Mesendoderm (in vitro differentiated cells): ENCODE measurements at places on chromosomes 12 and 14.

GRCh38 chr14:24232645-24233537 is at the start of gene GMPR2:
TSS of gene GMPR2 (plus strand) at chr14:24232929. CDS start at chr14:24233254, 325 bp downstream.
- no peak for DNase-seq

DNA sequence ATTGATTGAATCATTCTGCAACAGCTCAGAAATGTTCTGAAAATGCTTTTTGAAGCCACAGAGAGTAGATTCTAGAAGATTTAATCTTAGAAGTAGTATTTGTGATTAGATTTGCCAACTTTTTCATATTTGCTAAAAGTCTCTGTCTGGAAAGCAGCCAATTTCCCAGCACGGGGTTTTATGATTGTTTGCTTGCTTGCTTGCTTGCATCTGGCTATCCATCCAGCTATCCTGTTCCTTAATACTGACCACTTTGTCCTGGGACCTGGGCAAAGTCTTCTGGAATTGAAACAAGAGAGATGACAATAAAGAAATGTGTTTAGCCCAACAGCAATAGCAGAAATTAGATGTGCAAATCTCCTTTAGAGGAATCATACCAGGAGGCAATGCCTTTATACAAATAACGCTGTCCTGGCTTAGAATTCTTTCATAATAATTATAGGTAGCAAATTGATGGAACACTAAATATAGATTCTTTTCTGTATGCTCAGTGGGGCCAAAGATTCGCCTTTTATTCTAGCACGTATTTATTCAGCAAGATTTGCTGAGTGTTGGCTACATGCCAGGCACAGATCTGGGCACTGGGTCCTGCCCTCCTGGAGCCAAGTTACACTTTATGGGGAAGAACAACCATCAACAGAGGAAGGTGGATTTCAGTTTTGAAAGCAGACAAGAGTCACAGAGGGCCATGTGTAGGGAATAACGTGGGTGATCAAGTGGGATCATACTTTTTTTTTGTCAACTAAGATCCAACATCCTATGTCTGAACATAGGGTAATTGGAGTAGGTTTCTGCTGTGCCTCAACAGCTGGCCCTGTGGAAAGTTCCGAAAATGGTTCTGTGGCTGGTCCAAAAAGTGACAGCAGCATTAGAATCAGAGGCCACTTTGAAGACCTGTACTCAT is 25.3 kb downstream of the MYBPC1 start:
- DNase-seq = no peak

- DNase-seq = peak; percentile 80
These were observed 39.7 kb downstream of the PSMA6 start for GRCh38 chr14:35331605-35332516.

DNA sequence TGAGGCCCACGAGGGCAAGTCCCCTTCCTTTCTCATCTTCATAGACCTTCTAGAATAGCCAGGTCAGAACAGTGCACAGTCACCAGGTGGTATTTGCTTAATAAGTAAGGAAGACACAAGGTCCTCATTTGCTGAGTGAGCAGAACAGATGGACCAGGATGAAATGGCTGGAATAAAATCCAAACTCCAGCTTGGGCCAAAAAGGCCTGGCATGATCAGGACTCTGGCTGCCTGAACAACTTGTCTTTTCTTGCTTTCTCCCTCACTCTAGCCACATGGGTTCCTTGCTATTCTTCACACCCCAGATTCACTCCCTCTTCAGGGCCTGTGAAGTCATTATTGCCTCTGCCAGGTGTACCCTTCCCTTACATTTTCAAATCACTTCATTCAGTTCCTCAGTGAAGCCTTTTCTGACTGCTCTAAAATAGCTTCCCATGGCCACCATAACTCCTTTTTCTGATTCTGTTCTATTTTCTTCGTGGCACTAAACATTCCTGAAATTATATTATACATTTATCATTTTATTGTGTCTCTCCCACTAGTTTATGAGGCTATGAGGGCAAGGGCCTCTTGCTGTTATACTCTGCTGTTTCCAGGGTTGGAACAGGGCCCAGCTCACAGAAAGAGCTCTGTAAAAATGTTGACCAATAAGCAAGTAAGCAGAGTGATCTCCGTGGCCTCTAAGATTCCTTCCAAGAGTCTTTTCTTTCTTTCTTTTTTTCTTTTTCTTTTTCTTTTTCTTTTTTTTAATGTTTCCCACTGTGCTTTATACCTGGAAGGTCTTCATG is 150.8 kb downstream of the TTC8 start:
- no peak for DNase-seq

DNA sequence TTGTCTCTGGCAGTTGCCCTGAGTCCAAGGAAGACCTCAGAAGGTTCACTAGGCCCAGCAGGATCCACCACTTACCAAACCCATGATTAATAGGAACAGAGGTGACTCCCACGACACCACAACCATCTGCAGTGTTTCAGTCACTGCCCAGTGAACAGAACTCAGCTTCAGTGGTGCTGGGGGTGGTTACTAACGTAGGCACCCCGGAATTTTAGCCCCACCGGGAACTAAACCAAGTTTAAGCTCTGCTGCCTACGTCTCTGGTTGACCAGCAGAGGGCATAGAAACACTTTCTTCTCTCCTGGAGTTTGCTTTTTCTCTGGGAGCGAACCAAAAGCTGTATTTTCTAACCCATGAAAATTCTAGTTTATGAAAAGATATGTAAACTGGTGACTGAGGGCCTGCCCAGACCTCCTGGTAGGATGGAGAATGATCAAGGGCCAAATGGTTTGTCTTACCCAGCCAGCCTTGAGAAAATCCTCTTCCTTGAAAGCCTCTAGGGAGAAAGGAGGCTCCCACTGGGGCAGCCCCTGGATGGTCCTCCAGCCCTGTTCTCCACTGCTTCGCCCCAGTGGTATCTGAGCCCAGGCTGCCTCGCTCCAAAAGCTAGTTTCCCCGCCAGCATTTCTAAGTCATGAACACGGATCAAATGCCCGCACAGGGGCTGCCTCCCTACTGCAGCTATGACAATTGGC is 379.8 kb downstream of the DPF3 start:
- peak; percentile 46 for DNase-seq

DNA sequence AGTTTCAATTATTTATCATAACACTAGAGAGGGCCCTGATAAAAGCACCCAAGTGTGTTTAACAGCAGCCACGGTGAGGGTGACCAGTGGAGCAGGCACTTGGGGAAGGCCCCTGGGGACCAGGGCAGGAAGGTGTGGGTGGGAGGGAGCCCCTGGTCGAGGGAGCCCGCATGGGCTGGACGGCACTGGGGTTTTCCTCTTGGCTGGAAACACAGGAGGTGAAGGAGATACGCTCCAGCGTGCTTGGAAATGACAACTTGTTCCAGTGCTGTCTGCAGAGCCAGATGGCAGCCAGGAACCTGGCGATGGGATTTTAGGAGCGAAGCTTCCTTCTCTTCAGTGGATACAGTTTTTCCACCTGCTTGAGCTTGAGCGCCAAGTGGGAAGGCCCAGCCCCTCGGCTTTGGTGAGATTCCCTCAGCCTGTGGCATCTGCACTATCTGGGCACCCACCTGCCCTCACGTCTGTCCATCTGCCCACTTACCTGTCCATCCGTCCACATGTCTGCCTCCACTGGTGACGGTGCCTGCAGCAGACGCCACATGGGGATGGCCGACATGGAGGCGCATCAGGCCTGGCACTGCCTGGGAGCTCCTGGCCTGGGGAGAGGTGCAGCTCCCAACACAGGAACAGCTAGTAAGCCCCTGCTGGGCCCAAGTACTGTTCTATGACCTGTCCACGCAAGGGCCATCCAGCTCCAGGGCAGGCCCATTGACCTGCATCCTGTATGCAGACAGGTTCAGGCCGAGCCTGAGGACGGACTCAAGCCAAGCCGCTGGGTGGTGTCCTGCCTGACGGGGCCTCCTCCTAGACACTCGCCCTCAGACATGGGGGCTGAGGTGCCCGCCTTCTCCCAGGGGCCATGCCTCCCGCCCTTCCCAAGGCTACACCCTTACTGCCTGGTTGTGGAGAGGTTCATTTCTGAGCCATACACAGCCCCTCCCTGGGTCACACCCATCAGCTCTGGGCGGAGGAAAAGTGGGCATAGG is 192.2 kb upstream of the C14orf180 start:
- no peak for DNase-seq

DNA sequence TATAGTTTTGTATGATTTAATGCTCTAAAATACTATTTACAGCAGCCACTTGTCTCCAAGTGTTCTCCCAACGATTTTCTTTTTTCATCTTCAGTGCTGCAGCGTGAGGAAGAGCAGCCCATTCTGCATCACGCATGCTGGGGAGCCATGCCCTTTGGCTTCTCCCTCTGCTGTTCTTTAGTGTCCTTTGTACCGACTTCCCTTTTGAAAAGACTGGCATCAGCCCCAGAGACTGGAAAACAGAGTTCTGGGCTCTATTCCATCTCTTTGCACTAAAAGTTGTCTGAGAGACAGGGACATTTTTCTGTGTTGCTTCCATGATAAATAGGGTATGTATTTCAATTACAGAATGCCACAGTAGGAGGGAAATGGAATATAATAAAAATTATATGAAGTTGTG is 105.1 kb downstream of the RERG start:
- no peak for DNase-seq

DNA sequence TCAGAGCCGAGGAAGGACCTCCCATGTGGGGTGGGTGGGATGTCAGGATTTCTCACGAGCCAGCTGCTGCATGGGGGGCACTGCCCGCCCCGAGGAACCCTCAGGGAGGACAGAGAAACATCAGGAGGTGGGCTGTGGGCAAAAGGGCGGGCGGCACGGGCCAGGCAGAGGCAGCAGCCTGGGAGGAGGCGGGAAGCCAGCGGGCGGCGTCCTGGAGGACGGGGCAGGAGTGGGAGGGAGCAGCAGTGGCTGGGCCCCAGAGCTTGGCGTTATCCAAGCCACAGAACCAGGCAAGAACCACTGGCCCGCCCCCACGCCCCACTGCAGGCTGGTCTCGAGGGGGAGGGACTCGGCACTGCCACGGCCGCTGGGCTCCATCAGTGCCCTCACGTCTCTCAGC is 2.4 kb downstream of the C14orf180 start:
- no peak for DNase-seq

GRCh38 chr14:34043627-34044372 is 92.9 kb upstream of the EGLN3 start:
- DNase-seq = peak; percentile 93

DNA sequence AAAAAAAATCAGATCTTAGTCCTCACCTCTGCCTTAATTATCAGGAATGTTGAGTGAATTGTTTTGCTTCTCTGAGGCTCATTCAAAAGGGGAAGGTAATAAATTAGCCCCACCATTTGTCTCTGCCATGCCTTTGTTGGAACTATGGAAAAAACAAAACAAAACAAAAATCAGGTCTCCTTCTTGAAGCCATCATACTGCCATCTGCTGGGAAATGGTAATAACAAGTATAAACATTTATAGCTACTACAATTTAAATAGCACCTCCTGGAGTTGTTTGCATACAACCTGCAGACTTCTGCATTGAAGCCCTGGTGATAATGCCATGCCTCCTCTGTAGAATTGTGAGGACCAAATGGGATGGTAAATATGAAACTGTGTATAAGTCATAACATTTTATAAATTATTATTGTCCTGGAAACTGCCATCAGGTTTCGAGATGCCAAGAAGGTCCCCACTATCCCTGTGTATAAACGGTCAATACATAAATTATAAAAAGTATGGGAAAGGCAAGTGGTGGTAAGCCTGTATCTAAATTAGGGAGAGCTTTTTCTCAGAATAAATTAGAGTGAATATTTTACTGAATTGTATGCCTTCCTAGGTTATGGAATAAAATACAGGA is 87.2 kb upstream of the FGD4 start:
- DNase-seq = peak; percentile 85
